ENCODE measurements at places on chromosomes 4 and X. TPM values are rescaled to one million over a fixed set of nuclear protein-coding genes. Genes with fewer than 3 reads are reported as not detected.

DNA sequence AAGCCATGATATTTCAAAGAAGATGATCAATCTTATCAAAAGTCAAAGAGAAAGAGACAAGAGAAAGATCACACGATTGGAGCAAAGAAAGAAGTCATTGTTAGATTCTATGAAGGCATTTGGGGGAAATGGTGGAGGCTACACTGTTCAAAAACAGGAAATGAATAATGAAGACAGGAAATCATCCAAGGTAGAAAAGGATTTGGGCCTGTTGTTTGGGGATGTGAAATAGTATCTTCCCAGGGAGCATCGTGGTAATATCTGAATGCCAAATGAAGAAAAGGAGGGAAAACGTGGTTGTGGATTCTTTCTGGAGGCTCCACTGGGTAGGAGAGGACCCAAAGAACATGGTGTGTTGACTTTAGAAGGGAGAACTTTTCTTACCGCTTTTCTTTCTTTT lies 482.4 kb downstream of the NLGN4X start:
- no peak for DNase-seq

DNA sequence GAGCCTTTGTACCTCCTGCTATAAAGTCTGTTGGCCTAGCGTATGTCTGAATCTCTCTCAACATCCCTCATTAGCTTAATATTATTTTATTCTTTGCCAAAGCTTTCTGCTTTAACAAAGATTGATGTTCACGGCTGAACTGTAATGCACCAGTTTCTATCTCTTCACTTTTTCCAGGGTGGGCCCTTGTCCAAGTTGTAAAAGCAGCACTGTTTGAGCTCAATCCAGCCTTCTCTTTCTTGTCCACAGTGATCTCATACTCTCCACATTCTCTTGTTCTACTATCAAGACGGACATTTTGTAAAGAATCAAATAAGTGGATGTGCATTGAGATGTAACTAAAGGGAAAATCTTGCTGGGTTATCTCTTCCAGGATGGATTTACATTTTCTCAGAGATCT lies 34.4 kb upstream of the RTL3 start:
- no peak for DNase-seq

DNA sequence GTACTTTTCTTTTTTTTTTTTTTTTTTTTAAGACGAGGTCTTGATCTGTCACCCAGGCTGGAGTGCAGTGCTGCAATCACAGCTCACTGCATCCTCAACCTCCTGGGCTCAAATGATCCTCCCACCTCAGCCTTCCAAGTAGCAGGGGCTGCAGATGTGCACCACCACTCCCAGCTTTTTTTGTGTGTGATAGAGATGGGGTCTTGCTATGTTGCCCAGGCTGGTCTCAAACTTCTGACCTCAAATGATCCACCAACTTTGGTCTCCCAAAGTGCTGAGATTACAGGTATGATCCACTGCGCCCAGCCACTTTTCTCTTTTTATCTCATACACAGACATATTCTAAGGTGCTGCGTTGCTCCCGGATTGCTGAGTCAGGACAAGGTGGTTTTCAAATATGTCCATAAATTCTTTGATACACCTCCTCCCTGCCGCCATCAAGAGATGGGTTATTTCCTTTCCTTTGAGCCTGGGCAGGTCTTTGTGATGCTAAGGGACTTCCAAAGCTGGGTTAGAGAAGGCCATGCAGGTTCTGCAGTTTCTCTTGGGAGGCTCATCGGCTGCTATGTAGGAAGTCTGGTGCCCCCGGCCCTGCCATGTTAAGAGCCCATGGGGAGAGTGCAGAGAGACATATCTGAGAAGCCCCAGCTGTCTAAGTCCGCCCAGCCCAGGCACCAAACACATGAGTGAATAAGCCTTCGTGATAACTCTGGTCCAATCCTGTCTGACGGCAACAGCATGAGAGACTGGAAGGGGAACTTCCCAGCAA lies 8.4 kb upstream of the PLA2G12A start:
- DNase-seq, result no peak

GRCh38 chr4:86685401-86685800 lies 91.3 kb downstream of the PTPN13 start:
- DNase-seq, result no peak

DNA sequence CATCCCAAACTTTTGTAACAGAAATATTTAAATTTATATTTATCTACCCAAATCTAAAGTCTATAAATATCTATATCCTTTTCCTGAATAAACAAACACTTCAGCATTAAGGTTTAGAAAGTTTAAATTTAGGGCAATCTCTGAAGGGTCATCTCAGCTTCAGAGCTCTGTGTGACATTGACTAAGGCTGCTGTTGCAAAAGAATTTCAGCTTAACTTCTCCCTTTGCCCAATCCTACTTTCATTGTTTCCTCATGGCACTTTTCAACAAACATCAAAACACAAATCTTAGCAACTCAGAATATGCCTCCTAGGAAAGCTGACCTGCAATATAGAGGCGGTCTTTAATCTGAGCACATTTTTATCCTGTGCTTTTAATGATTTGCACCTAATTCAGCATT lies 79.7 kb upstream of the BANK1 start:
- no peak for DNase-seq

DNA sequence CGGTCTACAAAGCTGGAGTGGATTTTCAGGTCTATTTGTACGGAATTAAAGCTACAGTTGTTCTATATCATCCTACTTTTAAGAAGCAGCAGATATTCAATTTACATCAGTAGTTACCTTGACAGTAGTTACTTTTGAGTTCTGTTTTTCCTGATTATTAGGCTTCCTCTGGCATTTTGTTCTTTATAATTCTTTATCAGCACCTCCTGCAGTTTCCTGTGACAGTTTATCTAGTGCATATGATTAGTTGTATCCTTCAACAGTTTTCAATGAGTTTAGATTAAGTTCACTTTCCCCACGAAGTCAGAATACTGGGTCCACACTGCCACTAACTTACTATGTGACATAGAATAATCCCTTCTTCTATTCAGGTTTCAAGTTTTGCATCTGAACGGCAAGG lies 71.7 kb downstream of the IDS start:
- DNase-seq, result no peak

MAGEC2 gene
- not detected for total RNA-seq

LRRC66 gene
- 0.86 TPM for total RNA-seq

GPR101 gene
- total RNA-seq, result not detected

OPN1MW2 gene
- total RNA-seq, result not detected

CCKAR gene
- total RNA-seq, result not detected

TLR2 gene
- 5.1 TPM for total RNA-seq

SULT1B1 gene
- 0.59 TPM for total RNA-seq

SLITRK4 gene
- total RNA-seq, result 22.1 TPM
